Naive thymus-derived CD4-positive, alpha-beta T cell (primary cell): ENCODE measurements at places on chromosomes 2 and 18. TPM values are rescaled to one million over a fixed set of nuclear protein-coding genes. Genes with fewer than 3 reads are reported as not detected.
A peak's percentile ranks its signal among the peaks of the same experiment; 100 is the strongest.

DNA sequence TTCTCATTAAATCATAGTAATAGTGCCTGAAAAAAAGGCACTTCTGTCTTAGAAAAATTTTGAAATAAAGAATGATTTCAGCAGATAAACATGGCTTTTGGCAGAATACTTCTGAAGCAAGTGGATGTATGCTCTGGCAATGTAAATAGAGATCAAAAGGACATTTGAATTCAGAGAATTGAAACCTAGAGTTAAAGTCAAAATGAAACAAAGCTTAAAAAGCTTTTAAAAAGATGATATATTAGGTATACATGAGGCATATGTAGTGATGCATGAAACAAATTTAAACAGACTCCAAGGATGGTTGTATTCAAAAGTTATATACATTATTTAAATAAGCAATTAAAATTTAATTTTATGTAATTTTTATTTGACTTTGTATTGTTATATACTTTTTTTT lies 1344.5 kb upstream of the TMEFF2 start:
- DNase-seq, result no peak

DNA sequence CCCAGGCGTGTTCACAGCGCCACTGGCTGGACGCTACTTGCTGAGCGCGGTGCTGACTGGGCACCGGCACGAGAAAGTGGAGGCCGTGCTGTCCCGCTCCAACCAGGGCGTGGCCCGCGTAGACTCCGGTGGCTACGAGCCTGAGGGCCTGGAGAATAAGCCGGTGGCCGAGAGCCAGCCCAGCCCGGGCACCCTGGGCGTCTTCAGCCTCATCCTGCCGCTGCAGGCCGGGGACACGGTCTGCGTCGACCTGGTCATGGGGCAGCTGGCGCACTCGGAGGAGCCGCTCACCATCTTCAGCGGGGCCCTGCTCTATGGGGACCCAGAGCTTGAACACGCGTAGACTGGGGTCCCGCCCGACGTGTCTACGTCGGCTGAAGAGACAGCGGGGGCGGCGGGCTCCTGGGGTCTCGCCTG lies 891 bp upstream of the KHK start:
- peak; percentile 16 for DNase-seq

APCDD1 gene
- not detected for polyA plus RNA-seq

DNA sequence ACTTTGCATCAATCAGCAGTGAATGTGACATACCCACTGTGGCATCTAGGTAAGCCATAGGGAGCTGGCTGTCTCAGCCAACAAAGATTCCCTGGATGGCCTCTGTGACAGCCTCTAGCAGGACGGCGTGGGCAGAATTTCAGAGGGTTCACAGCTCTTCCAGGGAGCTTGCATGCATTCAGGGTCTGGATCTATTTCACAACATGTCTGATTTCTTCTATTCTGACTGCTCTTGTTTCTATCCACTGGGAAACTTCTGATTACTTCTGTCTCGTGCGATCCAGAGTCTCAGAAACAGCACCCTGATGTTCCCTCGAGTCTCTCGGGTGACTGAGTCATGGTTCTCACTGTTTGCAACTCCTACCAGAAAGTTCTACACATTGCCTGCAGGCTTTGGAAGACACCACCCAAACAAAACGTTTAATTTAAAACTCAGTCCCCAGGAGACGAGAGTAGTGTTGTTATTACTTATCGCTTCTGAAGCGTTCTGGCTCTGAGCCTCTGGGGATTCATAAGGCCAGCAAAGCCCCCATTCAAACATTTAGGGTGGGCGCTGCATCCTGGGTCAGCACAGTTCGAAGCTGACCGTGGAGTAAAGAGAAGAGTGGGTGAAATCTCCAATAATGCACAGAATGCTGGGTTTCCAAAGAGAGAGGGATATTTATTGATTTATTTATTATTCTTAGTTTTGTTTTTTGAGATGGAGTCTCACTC lies 41.9 kb upstream of the ODC1 start:
- no peak for DNase-seq

TMEM178A gene
- not detected for polyA plus RNA-seq

GRCh38 chr2:37742286-37742685 lies 70.8 kb upstream of the CDC42EP3 start:
- DNase-seq, result no peak

DNA sequence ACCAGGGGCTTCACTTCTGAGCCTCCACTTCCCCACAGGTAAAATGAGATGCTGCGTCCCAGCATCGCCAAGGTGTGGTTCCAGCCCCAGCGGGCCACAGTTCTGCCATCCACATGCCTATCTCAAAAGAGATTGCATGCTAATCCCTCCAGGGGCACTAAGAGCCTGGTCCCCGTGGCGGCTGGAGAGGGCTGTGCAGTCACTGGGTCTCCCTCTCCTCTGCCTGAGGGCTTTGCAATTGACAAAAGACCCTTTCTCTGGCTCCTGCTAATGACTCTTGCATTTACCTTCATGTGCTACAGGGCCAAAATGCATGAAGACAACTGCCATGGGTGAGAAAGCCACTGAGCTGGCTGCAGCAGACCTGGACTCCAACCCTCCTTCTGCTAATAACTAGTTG lies 18.5 kb downstream of the ZBTB7C start:
- no peak for DNase-seq

DNA sequence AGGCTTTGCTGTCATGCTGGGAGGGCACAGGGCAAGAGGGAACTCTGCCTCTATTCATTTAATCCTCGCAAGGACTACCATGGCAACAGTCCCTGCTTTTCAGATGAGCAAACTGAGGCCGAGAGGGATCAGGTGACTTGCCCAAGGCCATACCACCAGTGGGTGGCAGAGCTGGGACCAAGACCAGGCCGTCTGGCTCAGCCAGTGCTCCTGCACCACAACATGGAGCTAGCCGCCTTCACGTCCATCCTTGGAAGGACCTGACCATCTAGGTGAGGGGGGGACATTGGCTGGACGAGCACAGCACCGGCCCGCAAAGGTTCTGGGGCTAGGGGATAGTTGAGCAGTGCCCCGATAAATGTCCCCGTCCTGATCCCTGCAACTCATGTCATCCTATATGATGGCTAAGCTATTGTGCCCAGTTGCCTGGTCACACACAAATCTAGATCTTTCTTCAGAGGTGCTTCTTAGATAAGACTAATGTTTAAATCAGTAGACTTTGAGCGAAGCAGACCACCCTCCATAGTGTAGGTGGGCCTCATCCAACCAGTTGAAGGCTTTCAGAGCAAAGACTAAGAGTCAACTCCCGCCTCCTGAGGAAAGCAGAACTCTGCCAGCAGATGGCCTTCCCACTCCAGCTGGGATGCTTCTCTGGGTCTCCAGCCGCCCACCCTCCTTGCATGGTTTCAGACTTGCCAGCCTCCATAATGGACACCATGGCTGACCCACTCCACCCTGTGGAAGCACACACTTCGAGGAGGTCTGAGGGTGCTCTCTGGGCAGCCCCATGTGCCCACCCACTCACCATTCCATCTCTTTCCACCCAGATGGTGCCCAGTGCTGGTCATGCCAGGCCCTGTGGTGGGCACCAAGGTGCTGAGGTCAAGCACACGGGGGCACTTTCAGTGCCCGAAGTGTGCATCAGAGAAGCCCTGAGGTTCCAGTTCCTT lies 214.8 kb upstream of the RAB6C start:
- no peak for DNase-seq

GRCh38 chr2:216485745-216486144 lies 12.9 kb upstream of the RPL37A start:
- DNase-seq, result no peak

DNA sequence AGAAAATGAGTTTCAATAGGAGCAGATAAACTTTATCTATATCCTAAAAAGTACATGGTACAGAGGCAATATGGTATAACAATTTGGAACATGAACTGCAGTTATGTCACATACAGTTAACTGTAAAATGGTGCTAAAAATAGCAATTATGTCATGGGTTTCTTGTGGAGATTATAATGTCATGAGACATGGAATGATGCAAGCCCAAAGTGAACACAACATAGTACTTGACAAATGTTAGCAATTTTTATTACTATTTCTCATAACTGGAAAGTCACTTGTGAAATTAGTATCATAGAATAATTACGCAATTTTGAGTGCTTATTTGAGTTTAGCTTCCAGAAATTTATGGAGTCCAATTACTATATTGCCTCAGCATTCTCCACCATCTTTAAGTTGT lies 1263.4 kb downstream of the DSC3 start:
- DNase-seq, result no peak

DNA sequence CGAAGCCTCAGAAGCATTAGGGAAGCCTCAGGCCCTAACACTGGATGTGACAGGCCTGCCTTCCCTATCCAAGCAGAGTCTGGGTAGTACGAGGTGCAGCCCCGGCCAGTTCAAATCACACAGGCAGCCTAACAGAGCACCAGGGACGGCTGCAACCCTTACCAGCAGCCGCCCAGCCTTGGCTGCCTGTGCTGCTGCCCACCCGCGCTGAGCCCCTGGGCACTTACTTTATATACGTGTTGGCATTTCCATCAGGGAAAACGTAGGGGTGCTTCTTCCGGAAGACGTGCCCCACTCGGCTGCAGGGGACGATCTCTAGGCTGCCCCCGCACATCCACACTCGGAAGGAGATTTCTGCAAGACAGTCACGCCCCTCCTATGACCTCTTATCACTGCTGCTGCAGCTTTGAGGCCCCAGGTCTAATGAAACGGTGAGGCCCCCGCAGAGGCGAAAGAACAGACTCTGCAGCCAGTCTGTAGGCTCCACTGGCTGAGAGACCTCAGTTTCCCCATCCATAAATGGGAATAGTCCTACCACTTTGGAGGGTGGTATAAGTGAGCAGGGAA lies 124.7 kb upstream of the CAPN13 start:
- no peak for DNase-seq
